Cardiac muscle cell (in vitro differentiated cells and primary cell): ENCODE measurements at places on chromosomes 3 and 15. TPM values are rescaled to one million over a fixed set of nuclear protein-coding genes. Genes with fewer than 3 reads are reported as not detected.

DNA sequence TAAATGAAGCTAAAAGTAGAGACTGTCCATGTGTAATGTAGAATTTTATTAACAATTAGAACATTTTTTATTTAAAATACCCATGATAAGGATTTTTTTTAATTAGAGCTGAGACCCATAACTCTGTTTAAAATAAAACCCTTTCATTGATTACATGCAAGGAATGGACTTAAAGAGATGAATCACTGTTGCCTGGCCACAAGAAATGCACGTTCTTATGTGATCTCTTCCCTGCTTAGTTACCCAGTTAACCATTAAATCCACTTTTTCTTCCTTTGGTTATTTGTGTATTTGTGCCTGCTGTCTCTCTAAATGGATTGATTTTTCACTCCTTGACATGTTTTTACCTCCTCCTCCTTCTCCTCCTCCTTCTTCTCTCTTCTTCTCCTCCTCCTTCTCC, 83.3 kb upstream of the SLITRK3 start:
- DNase-seq, result no peak

DNA sequence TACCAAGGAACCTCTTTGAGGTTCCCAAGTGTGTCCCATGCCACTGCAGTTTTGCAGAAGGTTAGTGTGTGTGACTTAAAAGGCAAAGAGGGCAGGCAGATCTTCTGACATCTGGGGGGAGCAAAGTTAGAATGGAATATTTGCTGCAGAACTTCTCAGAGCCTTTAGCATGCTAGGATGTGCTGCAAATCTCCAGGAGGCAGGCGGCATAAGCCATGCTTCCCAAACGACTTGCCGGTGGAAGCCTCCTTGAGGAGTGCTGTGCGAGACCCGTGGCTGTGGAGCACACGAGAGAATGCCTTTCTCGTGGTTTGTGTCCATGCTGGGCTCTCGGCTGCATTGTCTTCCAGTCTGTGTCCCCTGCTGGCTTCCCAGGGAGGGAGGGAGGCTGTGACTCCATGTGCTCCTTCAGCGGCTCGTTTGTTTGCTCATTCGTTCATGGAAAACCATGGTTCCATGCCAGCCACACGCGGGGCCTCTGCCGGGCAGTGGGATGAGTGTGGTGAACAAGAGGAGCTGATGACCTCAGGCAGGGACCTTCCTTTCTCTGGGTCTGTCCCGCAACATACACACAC, 13.8 kb downstream of the HDAC11 start:
- DNase-seq, result no peak

DNA sequence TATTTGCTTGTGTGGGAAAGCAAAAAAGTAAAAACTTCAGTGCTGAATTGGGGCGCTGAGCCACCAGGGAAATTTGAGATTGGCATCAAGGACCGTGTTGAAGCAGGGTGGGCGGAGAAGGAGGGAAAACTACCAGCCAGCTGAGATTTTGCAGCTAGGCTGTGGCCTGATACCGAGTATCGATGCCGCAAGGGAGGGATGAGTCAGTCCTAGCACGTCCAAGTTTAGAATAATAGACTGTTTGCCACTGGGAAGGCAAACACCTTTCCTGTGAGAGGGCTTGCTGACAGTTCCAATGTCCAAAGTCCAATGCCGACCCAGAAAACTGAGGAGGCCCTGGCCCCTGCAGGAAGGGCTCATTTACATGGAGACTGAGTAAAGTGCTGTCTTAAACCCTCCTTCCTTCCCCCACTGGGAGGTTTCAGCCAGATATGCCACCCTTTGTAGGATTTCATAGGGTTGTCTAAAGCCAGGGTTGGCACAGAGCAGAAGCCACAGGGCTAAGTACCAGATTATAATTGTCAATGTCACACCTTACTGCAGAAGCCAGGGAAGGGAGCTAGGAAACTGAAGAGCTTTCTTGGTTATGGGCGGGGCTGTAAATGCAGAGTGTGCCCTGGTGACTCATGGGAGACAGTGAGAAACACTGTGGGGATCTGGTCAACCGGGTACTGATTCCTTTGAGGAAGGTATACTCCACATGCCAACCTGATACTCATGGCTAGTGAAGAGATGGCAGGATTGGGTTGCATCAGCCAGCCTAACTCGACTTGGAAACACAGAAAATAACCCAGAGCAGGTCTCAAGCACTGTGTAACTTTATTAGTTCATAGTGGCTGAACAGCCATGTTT, 28.4 kb upstream of the PIK3CB start:
- no peak for DNase-seq

NPAP1 gene
- total RNA-seq, result 0.21 and 0.28 TPM in 2 replicates

DNA sequence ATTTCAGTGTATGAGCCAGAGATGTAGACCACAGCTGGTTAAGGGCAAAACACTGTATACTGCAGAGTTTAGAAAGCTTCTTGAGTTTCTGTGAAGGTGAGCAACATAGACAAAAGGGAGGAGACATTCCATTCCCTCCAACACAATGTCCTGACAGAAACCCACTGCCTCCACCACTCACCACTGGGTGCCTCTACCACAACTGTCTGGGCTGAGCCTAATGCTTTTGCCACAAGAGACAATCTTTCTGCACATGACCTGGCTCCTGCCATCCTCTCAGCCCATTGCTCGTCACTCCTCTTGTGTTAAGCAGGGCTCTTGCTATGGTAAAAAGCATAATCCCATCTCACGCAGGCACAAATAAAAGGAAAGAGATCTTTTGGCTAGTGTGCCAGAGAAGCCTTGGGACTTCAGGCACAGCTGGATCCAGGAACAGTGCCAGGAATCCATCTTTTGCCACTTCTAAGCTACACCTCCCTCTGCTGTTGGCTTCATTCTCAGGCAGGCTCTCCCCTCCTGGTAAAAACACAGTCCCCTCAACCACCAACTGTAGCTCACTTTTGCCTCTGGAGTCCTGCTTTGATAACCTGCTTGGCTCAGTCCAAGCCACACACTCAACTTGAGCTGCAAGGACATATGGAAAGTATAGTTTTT, 140.6 kb upstream of the PRR20G start:
- peak; percentile 5 for DNase-seq
